ENCODE measurements at places on chromosomes 12 and 14.

DNA sequence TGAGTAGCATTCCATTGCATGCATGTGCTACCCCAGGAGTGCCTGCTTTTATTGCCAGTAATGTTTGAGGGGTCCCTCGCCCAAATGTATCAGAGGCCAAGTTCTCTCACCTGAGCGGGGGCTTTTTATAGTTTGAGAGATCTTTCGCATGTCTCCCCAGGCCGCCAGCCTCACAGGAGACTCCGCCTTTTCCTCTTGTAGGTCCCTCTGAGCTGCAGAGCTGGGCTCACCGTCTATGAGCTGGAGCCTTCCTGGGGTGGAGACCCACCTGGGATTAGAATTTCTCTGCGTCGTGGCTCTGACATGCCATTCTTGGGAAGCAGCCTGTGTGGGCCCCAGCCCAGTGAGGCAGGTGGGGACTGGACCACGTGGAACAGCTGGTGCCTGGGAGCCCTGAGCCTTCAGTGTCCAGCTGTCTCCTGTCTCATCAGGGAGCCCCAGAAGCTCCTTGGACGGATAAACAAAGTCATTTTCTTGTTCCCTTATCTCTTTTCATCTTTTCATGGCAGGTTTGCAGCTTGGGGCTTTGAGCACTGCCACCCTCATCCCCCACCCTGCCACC, 261.7 kb upstream of the CRY1 start:
- DNase-seq = no peak

- DNase-seq = no peak
These were observed 24.6 kb downstream of the RIMKLB start for GRCh38 chr12:8722286-8722800.

DNA sequence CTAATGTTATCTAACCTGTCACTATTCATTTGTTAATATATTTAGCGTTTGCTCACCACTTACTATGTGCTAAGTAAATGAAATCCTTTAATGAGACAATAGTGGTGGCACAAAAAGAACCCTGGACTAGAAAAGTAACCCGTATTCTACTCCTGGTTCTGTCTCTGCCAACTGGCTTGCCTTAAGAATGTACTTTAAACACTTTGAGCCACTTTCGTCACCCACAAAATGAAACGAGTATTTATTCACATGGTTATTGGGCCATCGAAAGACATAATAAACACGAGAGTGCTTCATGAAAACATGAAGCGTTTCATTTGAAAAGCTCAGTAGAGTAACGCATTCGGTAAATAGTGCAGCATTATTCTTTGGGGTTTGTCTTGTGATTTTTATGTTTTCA, 254.7 kb downstream of the EGLN3 start:
- DNase-seq = no peak

DNA sequence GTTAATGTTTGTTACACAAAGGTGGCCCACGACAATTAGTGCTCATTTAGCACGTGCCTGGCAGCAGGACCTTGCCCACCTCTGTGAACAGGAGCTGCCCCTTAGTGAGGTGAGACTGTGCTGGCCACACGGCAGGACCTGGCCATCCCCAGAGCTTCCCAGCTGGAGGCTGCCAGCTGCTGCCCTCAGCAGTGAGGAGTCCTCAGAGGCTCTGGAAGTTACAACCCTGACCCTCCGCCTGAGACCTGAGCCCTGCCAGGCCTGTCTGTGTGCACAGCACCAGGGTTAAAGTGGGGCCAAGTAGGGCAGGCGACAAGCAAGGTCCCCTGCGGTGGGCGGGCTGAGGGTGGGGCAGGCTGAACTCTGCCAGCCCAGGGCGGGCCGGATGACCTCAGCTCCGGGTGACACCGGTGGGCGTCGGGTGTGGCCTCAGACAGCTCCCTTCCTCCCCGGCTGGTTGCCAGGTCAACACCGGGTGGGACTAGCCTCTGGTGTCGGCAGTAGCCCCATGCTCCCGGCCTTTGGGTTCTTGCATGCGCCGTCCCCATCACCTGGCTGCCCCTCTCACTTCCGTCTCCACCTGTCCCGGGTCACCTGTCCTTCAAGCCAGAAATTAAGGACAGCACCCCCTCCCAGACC, 9.2 kb upstream of the LBHD2 start:
- DNase-seq = no peak
